ENCODE measurements at places on chromosomes 7 and 10.
A peak's percentile ranks its signal among the peaks of the same experiment; 100 is the strongest.

DNA sequence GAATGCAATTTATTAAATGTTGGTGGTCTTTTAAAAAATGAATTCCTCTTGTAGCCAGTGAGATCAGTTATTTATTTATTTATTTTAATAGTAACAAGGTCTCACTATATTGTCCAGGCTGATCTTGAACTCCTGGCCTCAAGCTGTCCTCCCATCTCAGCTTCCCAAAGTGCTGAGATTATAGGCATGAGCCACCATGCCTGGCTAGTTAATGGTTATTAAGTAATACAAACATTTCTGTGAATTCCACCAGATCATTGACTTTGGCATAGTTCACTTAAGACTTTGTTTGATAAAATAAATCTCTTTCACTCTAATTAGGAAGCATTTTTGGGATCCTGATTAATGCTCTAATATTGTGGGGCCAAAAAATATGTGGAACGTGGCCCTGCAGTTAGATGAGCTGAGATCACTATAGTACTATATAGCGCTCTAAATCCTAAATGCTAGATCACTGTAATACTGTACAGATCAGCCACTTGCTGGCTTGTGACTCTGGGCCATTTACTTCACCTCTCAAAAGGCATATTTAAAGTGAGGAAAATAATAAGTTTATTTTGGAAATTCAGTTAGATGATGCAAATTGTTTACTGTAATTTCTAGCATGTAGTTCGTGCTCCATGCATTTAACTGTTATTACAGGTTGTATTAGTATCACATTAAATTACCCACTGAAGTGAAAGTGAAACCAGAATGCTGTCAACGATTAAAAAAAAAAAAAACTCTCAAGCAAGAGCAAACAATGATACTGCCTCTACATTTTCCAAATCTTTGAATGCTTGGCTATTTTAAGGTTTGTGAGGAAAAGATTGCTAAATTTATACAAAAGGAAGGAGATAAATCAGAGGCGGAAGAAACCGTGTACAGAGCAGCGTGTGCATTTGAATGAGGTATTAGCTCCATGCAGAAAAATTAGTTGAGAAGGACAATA lies 15.9 kb upstream of the FAS start:
- DNase-seq: peak; percentile 22

DNA sequence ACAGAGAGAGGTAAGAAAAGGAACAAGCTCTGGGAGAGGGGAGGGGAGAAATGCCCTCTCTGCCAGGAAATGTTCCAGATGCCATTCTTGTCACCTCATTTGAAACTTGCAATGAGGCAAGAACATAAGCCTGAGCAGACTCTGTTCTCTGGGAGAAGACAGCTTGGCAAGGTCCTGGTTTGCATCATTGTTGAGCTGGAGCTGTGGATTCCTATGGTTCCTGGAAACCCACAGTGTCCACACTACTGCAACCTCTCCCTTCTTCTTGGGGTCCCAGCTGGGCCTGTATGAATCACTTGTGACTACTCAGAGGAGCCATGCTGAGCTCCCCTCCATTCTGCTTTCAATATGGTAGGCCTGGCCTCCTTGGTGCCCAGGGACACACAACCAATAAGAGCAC lies 60.8 kb upstream of the HECTD2 start:
- no peak for DNase-seq

GRCh38 chr7:147245274-147245673 lies 1128.7 kb downstream of the CNTNAP2 start:
- no peak for DNase-seq

GRCh38 chr7:115008465-115009114 lies 86.7 kb downstream of the MDFIC start:
- DNase-seq: no peak

- DNase-seq: no peak
These were observed 35.3 kb downstream of the HTR7 start for GRCh38 chr10:90822508-90822907.

DNA sequence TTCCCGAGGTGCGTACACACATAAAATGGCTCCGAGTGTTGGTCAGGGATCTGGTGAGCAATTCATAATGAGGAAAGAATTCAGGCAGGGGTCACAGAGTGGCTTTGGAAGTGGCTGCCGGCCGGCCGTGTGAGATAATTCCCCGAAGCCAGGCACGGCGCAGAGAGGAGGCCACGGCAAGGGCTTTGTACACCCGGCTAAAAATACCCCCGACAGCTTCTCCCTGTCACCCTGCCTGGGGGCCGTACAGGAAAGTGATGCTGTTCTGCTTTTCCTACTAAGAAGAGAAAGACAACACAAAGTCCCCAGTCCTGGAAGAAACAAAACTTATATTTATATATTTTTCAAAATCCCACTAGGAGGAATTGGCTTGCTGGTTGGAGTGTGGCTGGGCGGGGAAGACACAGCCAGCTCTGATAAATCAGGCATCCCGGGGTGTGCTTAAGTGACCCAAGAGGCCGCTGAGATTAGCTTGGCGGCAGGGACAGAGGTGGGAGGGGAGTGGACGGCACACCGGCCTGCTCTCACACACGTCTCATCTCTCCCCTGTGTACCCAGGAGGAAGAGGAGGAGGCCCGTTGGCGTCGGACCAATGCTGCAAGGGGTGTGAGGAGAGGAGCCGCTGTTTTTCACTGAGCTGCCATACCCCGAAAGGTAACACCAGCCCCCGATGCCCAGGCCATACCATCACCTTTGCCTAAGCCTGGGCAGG lies 70.5 kb downstream of the ZMIZ1 start:
- DNase-seq: peak; percentile 67

DNA sequence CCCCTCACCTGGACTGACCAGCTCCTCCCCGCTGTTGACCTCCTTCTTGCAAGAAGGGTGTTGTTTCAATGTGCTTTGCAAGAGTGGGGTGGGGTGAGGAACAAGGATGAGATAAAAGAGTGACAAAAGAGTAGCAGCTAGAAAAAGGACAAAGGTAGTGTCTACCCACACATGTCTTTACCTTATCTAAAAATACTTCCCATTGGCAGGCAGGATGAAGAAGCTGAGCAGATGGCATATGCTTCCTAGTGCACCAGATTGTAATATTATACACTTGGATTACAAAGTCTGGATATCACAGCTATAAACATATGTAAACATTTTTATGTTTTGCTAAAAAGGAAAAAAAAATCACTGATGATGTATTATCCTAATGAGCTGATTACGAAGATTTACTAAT lies 34.5 kb downstream of the CHN2 start:
- no peak for DNase-seq

DNA sequence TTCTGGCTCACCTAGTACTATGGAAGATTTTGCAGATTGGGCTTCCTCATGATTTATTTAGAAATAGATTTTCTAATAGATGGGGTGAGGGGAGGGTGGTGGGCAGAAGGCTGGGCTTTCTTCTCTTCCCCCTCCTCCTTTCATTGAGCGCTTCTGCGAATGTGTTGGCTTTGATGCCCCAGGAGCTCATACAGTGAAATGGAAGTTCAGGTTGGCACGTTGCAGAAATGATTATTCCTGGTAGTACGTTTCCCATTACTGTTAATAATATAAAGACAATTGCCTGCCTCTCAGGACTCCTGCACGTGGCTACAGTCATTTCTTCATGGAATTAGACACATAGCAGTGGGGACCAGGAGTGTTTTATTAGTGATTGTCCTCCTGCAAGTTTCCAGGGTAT lies 39.8 kb downstream of the TCF7L2 start:
- DNase-seq: no peak

DNA sequence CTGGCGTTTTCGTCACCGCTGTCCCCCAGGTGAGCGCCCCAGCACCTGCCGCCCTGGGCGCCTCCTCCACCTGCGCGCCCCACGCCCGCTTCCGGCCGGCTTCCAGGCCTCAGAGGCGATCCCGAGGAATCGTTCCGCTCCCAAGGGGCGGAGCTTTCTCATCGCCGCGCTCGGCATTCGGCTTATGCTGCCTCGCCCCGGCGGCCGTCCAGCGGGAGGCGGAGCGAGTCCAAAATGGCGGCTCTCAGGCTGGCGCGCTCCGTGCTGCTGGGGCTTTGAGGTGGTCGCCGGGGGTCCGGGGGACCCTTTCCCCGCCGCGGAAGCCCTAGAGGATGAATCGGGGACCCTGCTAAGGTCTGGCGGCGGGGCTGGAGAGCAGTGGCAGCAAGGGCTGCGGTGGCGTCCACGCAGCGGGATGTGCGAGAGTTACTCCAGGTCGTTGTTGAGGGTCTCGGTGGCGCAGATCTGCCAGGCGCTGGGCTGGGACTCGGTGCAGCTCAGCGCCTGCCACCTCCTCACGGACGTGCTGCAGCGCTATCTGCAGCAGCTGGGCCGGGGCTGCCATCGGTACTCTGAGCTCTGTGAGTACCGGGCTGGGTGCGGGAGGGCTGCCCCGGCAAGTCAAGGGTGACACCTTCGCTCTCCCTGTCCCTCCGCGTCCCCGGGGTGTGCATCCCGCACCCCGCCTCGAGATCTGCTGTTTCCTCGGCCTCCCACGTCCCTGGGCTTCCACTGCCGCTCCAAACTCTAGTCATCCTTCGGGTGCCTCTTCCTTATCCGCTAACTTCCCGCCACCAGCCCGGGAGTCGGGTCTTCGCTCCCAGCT lies at the start of gene TAF3:
TAF3 (plus strand) TSS at position 211 of the 826 bp plus-strand sequence; CDS start at position 416, 205 bp downstream.
- DNase-seq: peak; percentile 79

GRCh38 chr7:33876596-33877274 lies 28.6 kb upstream of the BMPER start:
- no peak for DNase-seq

DNA sequence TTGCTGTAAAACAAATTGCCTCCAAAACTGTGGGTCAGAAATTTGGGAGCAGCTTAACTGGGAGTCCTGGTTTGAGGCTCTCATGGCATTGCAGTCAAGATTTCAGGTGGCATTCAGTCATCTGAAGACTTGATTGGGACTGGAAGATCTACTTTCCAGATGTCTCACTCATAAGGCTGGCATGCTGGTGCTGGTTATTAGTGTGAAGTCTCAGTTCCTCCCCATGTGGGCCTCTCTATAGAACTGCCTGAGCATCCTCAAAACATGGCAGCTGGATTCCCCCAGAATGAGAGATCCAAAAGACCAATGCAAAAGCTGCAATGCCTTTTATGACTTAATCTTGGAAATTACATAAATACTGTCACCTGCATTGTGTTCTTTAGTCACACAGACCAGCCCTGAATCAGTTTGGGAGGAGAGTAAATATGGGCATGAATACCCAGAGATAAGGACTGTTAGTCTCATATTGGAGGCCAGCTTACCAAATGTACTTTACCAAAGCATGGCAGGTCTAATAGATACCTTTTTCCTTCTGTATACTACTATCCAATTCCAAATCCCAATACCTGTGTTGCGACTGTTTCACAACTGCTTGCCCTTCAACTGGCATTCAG lies 6.5 kb upstream of the HERPUD2 start:
- no peak for DNase-seq

DNA sequence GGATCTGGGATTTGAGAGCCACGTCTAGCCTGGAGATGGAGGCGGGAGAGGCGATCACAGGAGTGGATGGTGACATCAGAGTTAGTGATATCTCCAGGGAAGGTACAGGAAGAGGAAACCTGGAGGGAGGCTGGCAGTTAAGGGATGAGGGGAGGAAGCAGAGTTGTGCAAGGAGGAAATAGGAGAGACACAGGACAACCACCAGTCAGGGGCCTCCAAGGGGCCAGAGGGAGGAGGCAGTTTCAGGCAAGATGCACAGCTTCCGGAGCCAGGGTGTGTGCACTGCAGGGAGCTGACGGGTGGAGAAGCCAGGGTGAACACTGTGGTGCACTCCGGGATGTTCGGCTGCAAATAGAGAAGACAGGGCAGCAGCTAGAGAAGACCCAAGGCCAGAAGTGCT lies 141.2 kb downstream of the GLI3 start:
- DNase-seq: no peak

DNA sequence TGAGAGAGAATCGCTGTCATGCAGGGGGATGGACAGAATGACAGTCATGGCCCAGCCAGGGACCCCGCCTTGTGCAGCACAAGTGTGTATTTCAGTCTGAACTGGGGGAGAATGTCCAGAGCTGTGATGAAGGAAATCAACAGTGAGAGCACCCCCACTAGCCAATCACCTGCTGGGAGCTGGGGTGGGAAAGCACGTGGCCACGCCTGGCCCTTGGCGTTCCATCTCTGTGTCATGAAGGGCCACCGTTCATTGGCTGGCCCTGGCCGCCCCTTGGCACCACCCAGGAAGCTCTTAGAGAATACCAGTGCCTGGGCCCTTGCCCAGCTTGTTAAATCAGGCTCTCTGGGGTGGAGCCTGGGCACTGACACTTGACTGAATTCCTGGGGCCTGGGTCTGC lies 22.8 kb downstream of the GRID1 start:
- DNase-seq: no peak

DNA sequence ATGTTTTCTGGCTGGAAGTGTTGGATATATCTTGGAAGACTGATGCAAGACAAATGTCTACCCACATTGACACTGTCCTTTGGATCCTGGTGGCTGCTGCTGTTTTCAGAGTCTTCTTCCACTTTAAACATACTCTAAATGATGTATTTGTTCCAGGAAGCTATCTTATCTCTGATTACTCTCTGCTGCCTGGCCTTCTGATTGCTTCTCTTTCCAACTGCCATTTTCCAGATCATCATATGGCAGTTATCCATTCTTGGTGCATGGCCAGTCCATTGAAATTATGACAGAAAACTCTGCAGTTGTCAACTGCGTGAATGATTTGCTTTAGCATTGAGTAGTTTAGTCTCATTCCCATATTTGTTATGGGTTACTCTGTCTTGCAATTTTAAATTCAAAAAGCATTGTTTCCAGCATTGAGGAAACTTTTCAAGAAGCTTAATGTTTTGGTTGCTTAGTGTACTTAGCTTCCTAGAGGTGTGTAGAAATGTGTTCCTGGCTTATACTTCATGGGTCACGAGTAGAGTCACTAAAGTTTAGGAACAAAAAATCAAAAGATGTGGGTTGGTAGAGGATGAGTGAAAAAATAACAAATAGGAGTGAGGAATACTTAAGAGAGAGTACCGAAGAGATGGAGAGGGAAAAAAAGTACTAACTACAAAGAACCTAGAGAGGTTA lies 268.3 kb upstream of the MTPN start:
- DNase-seq: no peak

- no peak for DNase-seq
These were observed 2.5 kb downstream of the CCDC6 start for GRCh38 chr10:59903871-59904270.

- no peak for DNase-seq
These were observed 75.5 kb downstream of the CDK14 start for GRCh38 chr7:90671571-90671970.

GRCh38 chr7:120054376-120055100 lies 218.4 kb upstream of the KCND2 start:
- no peak for DNase-seq

GRCh38 chr10:9913876-9914514 lies 1103.7 kb upstream of the CELF2 start:
- no peak for DNase-seq

DNA sequence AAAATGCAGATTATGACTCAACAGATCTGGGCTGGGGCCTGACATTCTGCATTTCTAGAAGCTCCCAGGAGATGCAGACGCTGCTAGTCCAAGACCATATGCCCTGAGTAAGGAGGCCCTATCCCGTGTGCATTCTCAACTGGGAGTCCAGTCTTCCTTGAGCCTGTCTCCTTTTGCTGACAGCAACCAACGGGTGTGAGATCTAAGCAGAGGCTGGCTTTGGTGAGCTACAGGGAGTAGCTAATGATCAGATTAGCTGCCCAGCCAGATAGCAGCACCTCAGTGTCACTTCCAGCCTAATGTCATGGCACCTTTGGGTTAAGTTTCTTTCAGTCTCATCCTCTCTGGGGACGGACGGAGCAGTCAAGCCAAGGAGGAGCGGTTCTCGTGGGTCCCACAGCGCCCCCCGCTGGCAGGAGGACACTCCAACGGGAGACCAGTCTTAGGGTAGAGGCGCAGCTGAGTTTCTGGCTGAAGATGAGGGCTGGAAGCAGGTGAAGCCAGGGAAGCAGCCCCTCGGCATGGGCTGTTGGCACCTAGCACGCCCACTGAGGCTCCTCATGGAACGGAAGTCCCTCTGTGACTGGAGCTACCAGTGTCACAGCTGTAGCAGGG lies 154.0 kb downstream of the CCDC3 start:
- DNase-seq: no peak
